ENCODE measurements at places on chromosomes 12 and 14.

GRCh38 chr12:52032446-52032803 is 18.8 kb upstream of the NR4A1 start:
- DNase-seq, result no peak

DNA sequence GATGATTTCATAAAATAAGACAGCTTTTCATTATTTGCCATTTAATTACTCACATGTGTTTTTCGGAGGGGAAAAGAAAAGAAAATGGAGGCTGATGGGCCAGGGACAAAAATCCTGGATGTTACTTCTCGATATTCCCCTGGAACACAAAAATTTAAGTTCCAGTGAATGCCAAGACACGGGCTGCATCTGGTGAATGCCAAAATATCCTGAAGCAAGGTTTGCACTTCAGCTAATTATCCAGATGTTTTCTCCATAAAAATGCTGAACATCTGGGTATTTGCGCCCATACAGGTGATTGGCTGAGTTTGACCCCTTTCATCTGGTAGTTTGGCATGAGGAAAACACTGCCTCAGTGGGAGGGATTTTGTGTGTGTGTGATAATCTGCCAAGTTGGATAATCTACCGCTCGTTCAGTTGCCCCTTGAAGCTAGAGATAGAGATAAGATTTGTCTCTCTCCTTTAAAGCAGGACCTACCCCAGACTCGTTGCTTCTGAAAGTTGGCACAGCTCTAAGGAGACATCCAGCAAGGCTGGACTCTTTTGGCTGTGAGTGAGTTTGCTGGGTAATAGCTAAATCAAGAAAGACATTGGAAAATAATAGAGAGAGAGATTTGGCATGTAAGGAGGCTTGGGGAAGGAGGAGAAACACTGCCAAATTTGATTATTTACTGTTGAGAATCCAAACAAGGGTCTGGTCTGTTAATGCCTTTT is 390.0 kb downstream of the EGLN3 start:
- DNase-seq, result no peak

DNA sequence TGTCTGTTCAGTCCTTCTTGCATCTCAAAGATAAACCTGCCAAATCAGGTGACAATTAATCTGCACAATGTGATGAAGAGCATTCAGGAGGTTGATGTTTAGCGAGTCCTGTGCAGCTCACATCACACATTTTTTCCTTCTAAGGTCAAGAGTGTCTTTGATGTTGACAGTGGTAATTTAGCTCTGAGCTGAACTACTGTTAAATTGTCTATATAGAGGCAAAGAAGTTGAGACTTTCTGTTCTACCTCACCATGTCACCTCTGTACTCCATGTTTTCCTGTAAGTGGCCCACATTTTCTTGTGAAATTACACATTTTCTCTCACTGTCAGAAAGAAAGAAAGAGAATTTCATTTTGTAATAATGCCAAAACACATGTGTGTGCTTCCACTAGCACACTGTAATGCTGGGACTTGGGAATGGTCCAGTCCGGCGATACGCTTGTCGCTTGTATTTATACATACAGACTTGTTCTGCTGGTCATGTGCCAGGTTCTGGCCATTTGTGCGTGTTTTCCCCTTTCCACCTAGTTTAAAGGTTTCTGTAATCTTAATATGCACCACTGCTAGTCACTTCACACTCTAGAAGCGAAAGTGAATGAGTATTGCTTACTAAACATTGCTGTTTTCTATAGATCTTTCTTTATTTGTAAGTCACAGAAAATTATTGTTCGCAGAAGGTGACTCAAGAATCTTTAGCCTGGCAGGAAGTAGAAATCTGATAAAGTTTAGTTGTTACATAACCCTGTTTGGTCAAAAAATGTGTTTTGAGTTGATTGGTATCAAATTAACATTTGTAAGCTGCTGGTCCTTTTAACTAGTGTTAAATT is 328.9 kb downstream of the TMTC2 start:
- peak; percentile 7 for DNase-seq

DNA sequence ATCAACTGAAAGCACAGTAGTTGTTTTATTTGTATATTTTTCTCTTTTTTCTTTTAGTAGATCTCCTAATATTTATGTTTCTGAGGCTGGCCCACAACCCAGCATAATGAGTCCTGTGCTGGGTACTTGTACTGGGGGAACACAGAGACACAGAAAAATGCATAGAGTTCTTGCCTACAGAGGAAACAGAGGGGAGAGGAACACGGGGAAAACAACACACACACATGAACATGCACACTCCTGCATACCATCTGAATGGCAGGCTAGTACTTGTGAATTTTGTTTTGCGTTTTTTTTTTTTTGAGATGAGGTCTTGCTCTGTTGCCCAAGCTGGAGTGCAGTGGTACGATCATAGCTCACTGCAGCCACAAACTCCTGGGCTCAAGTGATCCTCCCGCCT is 21.3 kb downstream of the PITPNM2 start:
- DNase-seq, result no peak

DNA sequence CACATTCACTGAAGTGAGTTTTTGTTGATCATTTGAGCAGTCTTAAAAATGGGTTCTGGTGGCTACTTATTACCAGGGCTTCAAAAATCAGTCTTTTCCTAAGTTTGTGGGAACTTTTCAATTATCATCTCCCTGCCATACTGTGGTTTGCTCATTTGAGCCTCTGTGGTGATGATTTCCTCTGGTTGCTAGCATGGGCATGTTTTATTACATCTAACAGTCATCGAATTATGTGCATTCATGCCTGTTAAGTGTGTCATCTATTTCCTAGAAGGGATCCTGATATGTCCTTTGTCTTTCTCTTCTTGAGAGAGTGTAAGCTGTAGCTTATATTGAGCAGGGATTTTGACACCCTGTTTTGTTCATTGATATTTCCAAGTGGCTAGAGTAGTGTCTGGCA is 116.8 kb downstream of the WIF1 start:
- no peak for DNase-seq

- peak; percentile 44 for DNase-seq
Observed at GRCh38 chr12:27462151-27462694, 15.7 kb downstream of the SMCO2 start.

- no peak for DNase-seq
Observed at GRCh38 chr12:106941481-106942156, 14.1 kb upstream of the TMEM263 start.

DNA sequence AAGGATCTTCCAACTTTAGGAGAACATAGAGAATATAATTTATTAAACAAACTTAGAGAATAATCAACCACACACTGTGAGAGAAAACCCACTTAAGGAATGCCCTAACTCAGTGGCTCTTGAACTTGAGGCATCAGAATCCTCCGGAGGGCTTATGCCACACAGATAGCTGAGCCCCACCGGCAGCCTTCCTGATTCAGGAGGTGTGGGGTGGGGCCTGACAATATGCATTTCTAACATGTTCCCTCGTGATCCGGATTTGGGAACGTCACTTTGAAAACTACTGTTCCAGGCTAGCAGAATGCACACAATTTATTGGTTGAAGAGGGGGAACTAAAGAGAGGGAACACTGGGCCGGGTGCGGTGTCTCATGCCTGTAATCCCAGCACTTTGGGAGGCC is 2.0 kb upstream of the SOAT2 start:
- no peak for DNase-seq

DNA sequence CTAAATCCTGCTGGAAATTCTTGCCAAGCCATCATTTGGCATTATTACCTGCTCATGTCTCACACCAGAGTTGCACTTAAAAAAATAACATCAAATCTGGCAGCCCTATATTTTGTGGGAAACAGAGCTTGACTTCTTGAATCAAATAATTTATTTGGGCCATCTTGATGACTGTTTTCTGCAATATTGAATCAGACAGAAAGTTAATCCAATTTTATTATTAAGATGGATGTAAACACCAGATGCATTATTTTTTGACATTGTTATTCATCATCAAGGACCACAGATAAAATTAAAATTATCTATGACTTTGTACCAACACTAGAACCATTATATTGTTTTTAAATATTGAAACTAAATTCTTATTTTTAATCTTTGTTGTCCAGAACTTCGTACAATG is 132.9 kb downstream of the PTPRR start:
- DNase-seq, result no peak

DNA sequence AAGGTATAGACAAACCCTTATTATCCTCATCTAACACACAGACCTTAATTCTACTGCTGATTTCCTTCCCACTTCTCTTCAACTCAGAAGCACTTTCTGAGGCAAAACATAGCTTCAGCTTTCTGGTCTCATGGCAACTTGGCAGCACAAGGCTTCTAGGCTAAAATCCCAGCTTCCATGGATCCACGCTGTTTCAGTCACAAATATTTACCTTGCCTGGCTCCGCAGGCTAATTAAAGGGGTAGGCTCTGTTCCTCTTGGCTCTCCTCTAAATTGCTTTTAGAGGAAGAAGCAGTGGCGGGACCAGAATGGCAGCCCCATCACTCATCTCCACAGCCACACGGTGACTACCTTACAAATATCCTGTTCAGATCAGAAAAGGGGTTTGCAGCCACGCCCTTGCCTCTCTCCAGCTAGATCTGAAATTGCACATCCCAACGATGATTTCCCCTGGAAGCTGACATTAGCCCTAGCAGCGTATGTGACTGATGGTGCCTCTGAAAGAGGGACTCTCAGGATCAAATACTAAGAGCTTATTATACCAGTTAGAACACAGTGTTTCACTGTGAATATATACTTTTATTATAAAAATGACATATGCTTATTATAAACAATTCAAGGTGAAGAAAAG is 221.5 kb upstream of the NUDT4 start:
- DNase-seq, result no peak

All from AG09309 (cell line).